Stimulated activated CD8-positive, alpha-beta memory T cell treated with anti-CD3 and anti-CD28 coated beads, Interleukin-7, amount 100 ng/mL, for 4 hours (primary cell): ENCODE measurements at places on chromosomes 1 and 21.

GRCh38 chr1:216616425-216616824 is 106.8 kb downstream of the ESRRG start:
- DNase-seq: no peak

DNA sequence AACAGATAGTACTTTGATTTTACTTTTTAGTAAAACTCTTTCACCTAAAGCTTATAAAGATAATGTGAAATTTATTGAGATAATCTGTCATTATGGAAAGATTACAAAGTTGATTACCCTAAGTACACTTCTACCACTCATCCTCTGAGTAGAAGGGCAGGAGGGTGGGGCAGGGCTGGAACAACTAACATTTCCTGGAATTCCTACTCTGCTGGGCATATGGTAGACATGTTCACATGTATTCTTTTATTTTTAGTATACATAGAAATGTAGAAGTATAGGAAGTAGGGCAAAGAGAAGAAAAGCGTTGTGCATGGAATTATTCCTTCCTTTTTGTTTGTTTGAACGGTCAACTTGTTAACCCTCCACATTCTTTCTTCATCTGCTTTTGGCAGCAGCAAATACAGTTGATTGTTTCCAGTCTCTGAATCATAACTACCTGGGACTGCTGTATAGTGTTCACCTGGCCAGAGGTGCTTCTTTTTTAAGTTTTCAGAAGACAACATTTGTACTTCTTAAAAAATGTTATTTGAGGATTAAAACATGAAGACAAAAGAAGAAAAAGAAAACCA is 85.1 kb downstream of the POU2F1 start:
- no peak for DNase-seq

DNA sequence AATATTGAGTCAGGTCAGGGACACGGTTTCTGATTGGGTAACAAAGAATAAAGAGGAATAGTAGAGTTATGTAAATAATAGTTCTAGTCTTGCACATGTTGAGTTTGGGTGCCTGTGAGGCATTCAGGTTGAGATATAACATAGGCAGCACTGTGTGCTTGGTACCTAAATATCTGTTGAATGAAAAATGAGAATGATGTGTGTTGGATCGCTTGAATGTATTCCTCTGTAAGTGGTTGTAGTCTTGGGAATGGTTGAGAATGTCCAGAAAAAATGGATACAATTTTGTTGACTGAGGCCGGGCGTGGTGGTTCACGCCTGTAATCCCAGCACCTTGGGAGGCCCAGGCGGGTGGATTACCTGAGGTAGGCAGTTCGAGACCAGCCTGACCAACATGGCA is 116.3 kb upstream of the HNRNPU start:
- DNase-seq: no peak

- no peak for DNase-seq
These were observed 1.4 kb upstream of the TRAF5 start for GRCh38 chr1:211324992-211325775.

DNA sequence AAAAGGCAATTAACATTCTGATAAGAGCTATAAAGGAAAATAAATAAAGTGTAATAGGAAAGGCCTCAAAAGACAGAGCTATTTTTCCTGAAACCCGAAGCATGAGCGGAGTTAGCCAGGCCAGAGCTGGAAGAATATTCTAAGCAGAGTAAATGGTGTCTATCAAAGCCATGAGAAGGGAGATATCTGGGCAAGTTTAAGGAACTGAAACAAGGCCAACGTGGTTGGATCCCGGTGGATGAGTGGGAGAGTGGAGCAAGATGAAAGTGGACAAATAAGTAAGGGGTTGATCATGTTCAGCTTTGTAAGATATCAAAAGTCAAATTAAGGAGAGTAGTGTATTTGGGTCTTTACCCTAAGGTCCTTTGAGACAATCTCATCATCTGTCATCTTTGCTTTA is 234.0 kb downstream of the TM2D1 start:
- no peak for DNase-seq

- DNase-seq: no peak
These were observed 37.8 kb downstream of the LPAR3 start for GRCh38 chr1:84855168-84855567.

DNA sequence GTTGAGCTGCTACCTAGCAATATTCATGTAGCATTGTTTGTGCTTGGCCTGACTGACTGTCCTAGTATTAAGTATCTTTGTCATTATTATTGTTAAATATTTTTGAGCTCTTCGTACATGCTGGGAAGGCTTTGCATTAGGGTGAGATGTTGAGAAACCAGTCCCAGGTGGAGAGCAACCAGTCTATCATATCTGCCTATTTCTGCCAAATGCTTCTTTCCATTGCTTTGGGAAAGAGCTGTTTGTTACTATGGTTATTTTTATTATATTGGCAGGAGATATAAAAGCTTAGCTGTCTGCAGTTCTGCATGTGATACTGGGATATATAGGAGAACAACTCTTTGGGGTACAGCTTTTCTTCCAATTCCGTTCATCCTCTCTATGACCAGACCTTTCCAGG is 85.1 kb downstream of the CLDN17 start:
- DNase-seq: no peak

- no peak for DNase-seq
These were observed 53.1 kb upstream of the GPR25 start for GRCh38 chr1:200819726-200820125.

- no peak for DNase-seq
These were observed 65.0 kb upstream of the RNPC3 start for GRCh38 chr1:103460511-103460910.

DNA sequence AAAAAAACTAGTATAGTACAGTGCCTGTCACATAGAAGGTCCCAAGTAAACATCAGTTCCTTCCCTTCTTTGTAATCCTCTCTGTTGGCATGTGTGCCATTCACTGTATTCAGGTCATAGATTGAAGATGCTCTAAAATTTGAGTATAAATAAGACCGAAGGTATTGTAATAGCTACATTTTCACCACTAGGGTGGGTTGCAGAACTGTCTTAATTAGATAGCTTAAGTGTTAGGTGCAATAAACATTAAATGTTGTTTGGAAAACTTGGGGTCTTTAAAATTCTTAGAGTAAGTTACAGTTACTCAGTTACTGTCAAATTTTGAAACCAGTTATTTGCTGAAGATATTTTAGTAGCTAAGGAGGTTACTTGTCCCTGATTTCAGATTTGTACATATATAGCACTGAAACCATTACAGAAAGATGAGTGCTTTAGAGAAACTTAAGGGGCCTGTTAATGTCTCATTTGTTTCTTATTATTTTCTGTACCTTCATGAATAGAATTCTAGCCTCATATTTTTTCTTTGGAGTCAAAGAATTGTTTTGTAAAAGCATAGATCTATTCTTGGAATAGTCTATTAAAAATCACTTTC is 24.3 kb downstream of the PER3 start:
- no peak for DNase-seq

- DNase-seq: no peak
These were observed 4.6 kb downstream of the MAB21L3 start for GRCh38 chr1:116115476-116116439.

DNA sequence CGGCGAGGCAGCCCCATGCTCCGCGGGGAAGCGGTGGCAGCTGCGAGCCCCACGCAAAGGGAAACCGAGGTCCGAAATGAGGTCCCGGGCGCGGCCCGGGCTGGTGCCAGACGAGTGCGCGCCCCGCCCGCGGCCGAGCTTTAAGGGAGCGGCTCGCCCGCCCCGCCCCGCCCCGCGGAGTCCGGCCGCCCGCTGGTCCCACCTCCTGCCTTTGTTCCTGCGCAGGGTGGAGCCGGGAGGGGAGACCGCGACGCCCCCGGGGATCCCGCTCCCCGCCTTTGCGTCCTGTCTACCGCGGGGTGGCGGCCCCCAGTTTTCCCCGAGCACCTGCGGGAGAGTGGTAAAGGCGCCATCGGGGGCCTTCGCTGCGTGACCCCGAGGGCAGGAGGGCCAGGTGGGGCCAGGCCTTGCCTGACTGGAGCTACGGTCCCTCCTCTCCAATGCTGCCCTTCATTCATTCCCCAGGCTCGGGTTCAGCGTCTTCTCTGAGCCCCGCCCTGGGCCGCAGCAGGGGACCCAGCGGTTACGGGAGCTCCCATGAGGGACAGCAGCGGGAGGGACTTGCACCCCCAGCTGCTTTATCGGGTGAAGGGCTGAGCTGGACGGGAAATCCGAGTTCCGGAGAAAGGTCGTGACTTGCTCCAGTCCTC is at the start of gene HES2:
Gene HES2 (minus strand): TSS at position 116 of the 650 bp plus-strand sequence. CDS start 99 bp downstream, at position 17.
- no peak for DNase-seq

DNA sequence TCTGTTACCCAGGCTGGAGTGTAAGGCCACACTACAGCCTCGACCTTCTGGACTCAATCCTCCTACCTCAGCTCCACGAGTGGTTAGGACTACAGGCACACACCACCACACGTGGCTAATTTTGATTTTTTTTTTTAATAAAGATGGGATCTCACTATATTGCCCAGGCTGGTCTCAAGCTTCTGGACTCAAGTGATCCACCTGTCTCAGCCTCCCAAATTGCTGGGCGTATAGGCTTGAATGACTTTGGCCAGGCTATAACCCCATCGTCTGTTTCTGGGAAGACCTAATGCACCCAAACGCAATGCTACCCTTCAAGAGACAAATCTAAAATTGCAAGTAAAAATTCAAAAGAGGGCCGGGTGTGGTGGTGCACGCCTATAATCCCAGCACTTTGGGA is 52.1 kb downstream of the DAP3 start:
- no peak for DNase-seq

- DNase-seq: no peak
These were observed 941 bp downstream of the ELAVL4 start for GRCh38 chr1:50109647-50110075.

DNA sequence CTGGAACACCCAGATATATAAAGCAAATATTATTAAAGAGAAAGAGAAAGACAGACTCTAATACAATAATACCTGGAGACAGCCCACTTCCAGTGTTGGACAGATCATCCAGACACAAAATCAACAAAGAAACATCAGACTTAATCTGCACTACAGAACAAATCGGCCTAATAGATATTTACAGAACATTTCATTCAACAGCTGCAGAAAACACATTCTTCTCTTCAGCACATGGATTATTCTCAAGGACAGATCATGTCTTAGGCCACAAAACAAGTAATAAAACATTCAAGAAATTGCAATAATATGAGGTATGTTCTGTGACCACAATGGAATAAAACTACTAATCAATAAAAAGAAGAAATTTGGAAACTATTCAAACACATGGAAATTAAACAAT is 398.3 kb upstream of the DUSP10 start:
- DNase-seq: no peak

GRCh38 chr1:61141288-61142042 is 59.1 kb downstream of the NFIA start:
- DNase-seq: no peak
